Stimulated activated CD4-positive, alpha-beta T cell treated with anti-CD3 and anti-CD28 coated beads, TNF-alpha, amount 100 ng/mL, for 24 hours (primary cell): ENCODE measurements at places on chromosomes 1 and 21.

GRCh38 chr1:39936724-39937491 is 18.0 kb upstream of the MFSD2A start:
- no peak for DNase-seq

- no peak for DNase-seq
Observed at GRCh38 chr1:201307760-201308499, 24.6 kb downstream of the PKP1 start.

- DNase-seq = no peak
Observed at GRCh38 chr21:27371115-27371974, 404.5 kb upstream of the ADAMTS5 start.

- no peak for DNase-seq
Observed at GRCh38 chr1:173545688-173546087, 57.2 kb downstream of the SLC9C2 start.

DNA sequence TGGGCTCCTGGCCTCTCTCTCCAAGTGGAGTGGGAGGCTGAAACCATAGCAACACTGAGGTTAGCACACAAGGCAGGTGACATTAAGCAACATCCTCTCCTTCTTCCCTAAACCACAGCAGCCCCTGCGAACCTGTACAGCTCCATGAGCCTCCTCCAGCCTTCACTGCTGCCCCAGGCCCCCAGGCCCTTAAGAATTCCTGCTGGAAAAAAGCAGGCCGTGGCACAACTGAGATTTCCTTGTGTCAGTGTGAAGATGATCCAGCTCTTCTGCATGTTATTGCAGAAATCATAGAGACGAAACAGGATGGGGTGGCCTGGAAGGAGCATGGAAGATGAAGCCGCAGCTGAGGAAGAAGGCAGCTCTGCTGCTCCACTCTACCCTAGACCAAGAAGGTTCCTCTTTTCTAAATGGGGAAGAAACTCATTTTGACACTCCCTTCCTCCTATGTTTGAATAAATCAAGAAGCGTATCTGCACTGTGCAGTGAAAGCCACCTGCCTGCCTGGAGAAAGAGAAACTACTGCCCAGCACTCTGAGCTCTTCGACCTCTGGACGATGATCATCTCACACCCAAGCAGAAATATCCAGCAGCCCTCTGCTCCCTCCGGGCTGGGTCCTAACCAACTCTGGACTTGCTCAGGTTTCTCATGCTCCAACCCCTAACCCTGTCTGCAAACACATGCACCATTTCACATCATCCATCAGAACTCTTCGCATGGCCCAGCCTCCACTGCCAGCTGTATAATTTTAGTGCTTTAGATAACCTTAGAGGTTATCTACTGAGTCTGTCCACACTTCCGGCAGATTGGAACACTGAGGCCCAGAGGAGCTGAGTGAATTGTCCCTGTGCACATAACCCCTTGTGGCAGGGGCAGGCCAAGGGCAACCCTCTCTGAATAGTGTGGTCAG is 20.7 kb downstream of the SH3BP5L start:
- no peak for DNase-seq

- DNase-seq = no peak
Observed at GRCh38 chr1:27666791-27667254, 5.2 kb downstream of the IFI6 start.

DNA sequence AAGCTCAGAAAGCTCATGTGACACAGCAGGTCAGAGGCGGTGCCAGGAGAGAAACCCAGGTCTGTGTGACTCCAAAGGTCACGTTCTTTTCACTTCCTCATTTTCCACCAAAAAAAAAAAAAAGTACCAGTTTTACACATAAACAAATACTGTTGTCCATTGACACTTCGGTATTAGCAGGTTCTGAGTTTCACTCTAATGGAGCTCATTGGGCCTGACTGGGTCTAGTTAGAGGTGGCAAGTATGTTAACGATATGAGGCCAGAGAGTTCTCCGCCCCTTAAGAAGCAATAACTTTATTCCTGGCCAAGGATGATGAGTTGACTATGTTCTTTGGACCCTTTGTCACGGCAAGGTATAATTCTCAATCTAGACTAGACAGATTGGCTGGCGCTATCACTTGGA is 30.0 kb upstream of the SDE2 start:
- no peak for DNase-seq

- no peak for DNase-seq
Observed at GRCh38 chr1:66533804-66534740, at the start of gene SGIP1. TSS of gene SGIP1 (plus strand) at chr1:66534153. CDS start at chr1:66534359, 206 bp downstream.

GRCh38 chr1:236206548-236206947 is 64.2 kb downstream of the GPR137B start:
- no peak for DNase-seq
